ENCODE measurements at places on chromosomes 2 and 18.

GRCh38 chr2:70541481-70542020, 12.1 kb downstream of the TGFA start:
- no peak for DNase-seq

GRCh38 chr2:215003001-215003400, 135.4 kb downstream of the ABCA12 start:
- no peak for DNase-seq

- DNase-seq = no peak
Measured at GRCh38 chr2:234517971-234518370, 21.1 kb upstream of the ARL4C start.

DNA sequence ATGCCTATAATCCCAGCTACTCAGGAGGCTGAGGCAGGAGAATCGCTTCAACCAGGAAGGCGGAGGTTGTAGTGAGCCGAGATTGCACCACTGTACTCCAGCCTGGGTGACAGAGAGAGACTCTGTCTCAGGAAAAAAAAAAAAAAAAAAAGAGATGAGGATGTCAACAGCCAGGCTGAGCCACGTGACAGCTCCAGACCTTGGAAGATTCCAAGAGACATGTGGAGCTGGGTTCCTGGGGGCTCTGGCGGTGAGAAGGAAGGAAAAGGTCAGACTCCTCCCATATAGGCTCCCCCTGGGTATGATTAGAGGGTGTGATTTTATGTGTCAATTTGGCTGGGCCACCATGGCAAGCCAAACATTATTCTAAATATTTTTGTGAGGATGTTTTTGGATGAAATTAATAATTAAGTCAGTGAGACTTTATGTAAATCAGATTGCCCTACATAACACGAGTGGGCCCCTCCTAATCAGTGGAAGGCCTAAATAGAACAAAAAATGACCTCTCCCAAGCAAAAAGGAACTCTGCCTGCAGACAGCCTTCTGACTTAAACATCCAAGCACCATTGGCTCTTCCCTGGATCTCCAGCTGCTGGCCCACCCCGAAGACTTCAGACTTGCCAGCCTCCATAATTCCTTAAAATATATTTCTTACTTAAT, 81.6 kb downstream of the MRO start:
- no peak for DNase-seq

DNA sequence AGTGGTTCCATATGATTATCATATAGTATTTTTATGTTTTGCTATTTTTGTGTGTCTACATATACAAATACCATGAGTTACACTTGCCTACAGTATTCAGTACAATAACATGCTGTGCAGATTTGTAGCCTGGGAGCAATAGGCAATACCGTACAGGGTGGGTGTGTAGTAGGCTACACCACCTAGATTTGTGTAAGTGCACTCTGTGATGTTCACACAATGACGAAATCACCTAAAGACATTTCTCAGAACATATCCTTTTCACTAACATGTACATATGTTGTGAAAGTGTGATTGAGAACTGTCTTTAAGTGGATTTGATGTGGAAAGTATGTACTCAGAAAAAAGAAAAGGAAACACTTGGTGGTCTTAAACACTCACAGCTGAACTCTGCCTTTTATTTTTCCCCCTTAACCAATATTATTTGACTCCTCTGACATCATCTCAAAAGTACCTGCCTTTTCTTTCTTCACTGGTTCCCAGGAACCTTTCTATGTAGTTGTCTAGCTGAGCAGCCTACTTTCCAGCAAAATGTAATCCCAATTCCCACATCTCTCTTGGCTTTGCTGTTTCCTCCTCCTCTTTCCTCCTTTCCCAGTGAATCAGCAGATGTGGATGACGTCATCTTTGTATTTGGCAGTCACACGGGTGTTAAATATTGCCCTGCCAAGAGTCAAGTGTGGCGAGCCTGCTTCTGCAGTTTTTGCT, 47.7 kb downstream of the OSBPL6 start:
- DNase-seq = no peak

- DNase-seq = no peak
Measured at GRCh38 chr2:191938779-191939178, 91.9 kb upstream of the CAVIN2 start.

- no peak for DNase-seq
Measured at GRCh38 chr2:168734199-168734760, 68.2 kb upstream of the NOSTRIN start.

DNA sequence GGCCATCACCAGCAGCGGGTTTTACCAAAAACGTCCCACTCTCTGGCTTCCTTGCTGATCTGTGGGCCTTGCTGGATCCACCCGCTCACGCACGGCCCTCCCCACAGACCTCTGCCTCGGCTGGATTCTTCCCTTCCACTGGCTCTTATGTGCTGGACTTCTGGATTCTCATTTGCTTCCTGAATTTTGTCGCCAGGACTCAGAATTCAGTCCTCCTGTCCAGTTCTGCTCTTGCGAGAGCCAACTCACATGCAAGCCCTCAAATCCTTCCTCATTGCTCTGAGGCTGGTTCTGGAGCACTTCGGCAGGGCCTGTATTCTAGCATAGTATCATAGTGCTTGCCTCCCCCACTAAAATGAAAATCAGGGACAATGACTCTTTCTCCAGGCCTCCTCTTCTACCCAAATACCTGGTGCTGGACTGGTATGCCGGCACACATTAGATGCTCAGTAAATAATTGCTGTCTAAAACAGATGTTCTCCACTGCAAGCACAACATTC, 115.5 kb downstream of the ATL2 start:
- DNase-seq = no peak

- no peak for DNase-seq
Measured at GRCh38 chr2:27086724-27087593, at the start of gene KHK. KHK (plus strand) TSS chr2:27086772; CDS start chr2:27087260, 488 bp downstream.

GRCh38 chr18:50158866-50159653, 35.9 kb downstream of the MYO5B start:
- DNase-seq = no peak

- DNase-seq = no peak
Measured at GRCh38 chr18:28884304-28884703, 707.4 kb upstream of the CDH2 start.

Data from activated CD4-positive, alpha-beta T cell treated with anti-CD3 and anti-CD28 coated beads, Interleukin-2, amount 50 U/mL, for 4 hours (primary cell).